EH (cell line): ENCODE measurements at places on chromosomes 12 and 14.

- DNase-seq = peak; percentile 65
Observed at GRCh38 chr12:122308811-122309210, 42.5 kb upstream of the VPS33A start.

- DNase-seq = no peak
Observed at GRCh38 chr12:121839993-121840761, 18.5 kb downstream of the HPD start.

- peak; percentile 76 for DNase-seq
Observed at GRCh38 chr12:26987634-26988424, 26.4 kb downstream of the TM7SF3 start.

DNA sequence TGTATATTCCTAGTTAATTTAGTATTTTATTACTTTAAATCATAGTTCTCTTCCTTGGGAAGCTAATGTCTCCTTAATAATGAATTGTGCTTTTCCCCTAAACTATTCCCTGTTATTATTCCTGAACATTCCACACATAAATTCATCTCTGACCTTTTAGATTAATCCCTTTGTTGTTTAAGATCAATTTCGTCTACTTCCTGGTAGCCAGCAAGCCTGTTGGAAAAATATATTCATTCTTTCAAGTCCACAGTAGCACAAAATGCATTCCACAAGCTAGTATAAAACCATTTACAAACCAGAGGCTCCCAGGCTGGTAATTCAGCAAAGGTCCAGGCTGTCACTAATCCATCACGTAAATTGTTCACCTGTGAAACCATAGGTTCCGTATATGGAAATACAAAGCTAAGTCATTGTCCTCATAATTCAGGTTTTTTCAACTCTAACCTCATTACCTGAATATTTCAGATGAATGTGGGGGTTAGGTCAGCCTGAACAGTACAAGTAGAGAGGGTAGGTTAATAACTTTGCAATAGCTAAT is 232.7 kb downstream of the SEC23A start:
- peak; percentile 1 for DNase-seq

DNA sequence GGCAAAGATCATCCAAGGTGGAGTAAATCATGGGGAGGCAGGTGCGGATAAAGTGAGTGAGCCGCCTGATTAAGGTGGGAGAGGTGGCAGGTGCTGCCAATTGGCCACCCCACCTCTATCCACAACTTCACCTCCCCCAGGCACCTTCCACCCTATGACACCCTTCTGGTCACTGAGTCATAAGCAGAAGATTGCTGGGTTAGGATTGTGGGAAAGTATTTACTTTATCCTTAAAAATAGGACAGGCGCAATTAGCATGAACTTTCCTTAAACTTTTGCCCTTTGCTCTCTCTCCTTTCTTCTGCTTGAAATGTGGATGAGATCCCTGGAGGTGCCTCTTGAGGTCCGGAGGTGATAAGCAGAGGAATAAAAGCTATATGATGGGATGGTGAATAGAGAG is 14.9 kb upstream of the BMP4 start:
- DNase-seq = peak; percentile 18
